ENCODE measurements at places on chromosomes 11 and 22.

DNA sequence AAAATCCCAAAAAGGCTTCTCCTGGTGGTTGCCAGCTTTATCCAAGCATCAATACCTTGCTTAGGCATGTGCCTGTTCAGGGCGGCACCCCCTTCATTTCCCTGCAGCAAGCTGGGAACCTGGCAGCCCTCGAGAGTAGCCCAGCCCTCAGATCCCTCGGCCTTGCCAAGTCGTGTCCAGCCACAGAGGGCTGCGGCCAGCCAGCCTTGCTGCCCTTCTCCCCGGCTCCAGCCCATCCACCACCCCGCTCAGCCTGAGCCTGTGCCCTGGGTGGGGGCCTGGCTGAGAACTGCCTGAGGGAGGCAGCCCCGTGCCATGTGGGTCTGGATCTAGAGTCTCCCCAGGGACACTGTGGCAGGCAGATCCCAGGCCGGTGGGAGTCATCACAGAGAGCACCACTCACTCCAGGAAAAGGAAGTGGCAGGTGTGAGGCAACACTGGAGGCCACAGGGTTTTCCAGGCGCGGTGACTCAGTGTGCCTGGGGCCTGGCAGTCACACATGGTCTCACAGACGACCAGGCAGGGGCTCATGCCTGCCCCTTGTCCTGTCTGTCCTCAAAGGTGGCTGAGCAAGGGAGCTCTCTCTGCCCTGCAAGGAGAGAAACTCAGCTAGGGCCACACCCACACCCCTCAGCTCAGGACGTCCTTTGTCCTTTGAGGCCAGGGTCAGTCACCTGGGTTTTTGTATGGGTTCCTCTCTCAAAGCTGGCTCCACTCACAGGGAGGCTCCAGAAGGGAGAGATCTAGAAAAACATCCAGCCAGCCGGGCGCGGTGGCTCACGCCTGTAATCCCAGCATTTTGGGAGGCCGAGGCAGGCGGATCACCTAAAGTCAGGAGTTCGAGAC, 12.2 kb upstream of the CDC42BPG start:
- no peak for DNase-seq

DNA sequence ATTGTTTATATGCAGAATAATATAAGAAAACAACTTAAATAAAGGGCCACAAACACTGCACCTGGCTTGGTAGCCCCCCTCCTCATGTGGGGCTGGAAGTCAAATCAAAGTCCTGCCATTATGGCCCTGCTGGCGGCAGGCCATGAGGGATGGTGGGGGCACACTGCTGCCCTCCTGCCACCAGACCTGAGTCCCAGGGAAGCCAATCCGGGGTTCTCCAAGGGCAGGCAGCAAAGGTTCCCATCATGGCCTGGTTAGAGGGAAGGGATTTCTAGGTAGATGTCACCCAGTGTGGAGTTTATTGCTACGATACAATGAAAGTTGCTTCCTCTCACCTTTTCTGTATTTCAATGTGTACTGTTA, 39.1 kb downstream of the C11orf58 start:
- no peak for DNase-seq

- no peak for DNase-seq
Measured at GRCh38 chr11:6298605-6299004, 21.7 kb downstream of the CAVIN3 start.

DNA sequence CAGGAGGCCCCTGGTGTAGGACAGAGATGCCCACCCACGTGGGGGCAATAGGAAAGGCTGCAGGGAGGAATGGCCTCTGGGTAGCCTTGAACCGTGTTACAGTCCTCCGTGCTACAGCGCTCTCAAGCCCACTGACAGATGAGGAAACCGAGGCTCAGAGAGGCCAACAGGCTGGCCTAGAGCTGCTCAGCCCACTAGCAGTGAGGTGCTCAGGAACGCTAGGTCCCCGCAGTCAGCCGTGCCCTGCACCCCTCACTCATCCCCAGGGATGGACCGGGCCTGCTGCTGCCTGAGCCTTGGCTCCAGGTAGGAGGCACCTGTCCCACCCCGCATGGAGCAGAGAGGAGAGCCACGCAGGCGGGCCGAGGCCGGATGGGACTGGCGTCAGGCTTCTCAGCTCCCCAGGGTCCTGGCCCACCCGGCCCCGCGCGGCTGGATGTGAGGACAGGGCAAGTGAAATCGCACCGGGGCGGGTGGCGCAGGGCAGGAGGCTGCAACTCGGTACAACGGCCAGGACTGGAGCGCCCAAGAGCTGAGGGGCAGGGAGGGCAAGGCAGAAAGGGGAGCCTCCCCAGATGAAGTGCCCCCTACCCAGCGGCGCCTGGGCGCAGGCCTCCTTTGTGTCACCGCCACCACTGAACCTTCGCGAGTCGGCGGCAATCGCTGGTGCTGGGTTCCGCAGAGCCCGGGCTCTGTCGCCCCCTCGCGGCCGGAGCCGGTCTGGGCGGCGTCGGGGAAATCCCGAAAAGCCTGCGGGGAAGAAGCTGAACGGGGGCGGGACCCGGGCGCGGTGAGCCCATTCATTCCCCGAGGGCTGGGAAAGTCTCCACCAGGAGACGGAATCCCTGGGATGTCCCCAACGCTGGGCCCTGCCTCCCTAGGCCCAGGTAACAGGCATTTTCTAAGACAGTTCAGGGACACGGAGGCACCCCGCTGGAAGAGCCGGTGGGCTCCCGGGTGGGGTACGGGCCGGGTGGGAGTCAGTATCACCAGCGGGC, 8.4 kb upstream of the SLC2A11 start:
- peak; percentile 87 for DNase-seq

- DNase-seq: no peak
Measured at GRCh38 chr11:134678744-134679143, 266.7 kb upstream of the B3GAT1 start.

- DNase-seq: no peak
Measured at GRCh38 chr11:58770166-58770565, 38.4 kb upstream of the GLYAT start.

DNA sequence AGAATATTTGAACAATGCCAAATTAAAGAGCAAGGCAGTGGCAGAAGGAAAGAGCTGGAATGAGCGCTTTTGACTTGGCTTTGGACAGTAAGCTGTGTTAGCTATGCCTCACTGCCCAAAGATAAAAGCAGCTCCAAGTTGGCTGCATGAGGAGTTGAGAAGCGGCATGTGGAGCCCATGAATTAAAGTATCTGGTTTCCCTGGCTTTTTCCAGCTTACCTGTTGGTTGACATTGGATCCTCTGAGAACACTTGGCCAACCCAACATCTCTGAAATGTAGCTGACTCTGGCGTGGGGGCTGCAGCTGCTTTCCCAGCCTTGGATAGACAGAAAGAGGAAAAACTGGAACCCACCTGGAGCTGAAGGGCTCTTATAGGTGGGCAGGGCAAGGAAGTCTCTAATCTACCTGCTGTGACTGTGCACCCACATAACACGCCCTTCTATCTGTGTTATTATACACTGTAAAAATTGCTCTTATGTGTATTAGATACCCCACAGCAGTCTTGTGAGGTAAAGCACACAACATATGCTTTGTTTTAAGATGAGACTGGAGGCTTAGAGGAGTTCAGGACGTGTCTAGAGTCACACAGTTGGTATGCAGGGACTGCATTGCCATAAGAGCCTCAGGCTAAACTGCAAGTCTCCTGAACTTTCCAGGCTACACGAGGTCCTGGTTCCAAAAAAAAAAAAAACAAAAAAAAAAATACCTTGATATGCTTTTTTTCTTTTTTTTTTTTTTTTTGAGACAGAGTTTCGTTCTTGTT, 5.8 kb downstream of the UBASH3B start:
- DNase-seq: no peak

DNA sequence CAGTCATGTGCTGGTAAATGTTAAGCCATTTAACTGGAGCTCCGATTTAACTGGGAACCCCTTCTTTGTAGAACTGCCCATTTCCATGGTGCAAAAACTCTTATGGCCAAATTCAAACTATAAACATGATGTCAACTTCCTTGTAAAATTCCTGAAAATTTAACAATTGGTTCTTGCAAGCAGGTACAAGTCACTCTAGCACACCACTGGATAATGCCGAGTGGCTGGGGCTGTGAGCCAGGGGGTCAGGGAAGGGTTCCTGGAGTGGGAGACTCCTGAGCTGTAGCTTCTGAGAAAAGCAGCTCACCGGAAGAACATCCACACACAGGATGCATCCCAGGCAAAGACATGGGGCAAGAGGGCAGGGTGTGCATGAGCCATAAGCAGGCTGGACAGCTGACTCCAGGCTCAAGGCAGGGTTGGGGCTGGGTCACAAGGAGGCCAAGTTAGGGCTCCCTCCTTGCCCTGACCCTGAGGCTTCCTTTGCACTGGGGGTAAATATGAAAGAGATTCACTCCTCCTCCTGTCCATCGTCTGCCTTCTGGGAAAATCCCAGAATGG, 18.2 kb downstream of the P2RY2 start:
- no peak for DNase-seq

DNA sequence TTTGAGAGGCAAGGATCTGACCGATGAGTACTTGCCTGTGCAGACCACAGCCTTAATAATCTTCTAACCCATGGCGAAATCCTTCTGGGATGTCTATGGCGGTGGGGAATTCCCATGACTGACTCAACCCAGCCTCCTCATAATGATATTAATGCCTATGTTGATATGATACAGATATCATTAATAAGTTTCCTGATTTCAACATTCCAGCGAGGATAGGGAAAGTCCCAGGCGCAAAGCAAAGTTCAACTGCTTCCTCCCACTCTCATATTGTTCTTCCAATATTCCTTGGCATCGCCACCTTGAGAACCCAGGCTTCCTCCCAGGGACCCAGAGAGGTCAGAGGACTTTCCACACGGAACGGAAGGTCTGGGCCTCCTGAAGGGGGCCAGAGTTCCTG, 110.3 kb upstream of the TMEM45B start:
- no peak for DNase-seq

DNA sequence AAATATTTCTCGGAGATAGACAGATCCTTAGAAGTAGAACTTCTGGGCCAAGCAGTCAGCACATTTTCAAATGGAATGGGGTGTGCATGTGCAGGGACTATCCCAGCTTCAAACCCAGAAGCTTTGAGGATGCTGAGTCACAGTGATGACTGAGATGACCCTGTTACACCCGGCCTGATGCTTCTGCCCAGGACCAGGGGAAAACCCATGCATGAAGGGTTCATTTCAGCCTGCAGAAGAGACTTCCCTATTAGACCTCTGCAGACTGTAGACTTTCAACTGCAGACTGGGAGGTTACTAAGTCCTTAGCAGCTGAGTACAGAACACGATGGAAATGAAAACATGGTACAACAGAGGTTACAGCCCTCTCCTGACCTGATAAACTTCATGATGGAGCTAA, 3.6 kb upstream of the OR2AT4 start:
- no peak for DNase-seq

GRCh38 chr22:27790376-27791158, 11.0 kb downstream of the MN1 start:
- DNase-seq: no peak

GRCh38 chr11:60872124-60872960, 5.0 kb downstream of the ZP1 start:
- DNase-seq: no peak

DNA sequence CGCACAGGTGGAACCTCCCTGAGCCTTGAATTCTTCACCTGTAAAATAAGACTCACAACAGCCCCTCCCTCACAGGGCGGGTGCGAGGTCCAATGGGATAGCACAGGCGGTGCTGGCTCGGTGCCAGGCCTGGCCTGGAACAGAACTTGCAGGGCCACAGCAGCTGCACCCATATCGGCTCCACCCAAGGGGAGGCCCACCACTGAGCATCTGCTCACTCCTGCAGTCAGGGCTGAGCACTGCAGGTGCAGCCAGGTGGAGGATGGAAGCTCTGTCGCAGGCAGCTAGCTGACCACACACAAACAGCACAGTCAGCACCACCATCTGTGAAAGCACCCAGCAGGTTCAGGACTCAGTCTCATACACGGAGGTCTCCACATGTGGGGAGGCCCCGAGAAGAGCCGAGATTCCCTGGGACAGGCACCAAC, 19.6 kb downstream of the VPS37C start:
- DNase-seq: no peak

GRCh38 chr11:62477927-62478326, 59.1 kb downstream of the SCGB1A1 start:
- DNase-seq: no peak

- DNase-seq: no peak
Measured at GRCh38 chr22:29031227-29032011, 30.2 kb downstream of the C22orf31 start.

GRCh38 chr11:102666331-102666957, 39.1 kb downstream of the MMP27 start:
- peak; percentile 20 for DNase-seq

DNA sequence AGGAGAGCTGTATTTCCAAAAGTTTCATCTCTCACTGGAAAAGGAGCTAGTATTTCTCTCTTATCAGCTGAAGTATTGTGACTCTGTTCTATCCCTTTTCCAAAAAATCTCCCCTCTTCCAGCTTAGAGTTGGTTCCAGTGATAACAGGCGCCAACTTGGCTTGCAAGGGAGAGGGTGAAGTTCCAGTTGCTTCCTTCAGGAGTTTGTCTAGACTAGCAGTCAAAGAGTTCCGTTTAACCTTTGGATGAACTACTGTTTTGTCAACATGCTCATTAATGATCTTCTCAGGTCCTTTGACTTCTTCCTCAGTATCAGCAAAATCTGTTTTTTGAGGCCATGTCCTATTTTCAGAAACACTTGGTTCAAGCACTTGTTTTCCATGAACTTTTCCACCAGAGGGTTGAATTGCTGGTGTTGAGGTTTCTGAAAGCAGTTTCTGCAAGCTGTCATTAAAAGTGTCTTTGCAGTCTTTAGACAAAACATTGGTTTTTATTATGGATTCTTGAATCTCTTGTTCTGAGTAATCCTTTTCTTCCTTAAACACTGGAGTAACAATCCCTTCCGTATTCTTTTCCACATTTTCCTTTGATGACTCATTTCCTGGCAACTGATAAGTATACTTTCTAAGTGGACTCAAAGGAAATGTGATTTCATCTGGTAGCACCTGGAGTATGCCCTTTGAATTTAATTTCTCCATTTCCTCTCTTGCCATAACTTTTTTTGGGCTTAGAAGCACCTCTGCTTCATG, 39.7 kb upstream of the CCDC89 start:
- no peak for DNase-seq

GRCh38 chr11:65576867-65577755, 1.3 kb downstream of the EHBP1L1 start:
- DNase-seq: peak; percentile 85

GRCh38 chr11:35009944-35010342, 93.5 kb downstream of the PDHX start:
- DNase-seq: no peak

DNA sequence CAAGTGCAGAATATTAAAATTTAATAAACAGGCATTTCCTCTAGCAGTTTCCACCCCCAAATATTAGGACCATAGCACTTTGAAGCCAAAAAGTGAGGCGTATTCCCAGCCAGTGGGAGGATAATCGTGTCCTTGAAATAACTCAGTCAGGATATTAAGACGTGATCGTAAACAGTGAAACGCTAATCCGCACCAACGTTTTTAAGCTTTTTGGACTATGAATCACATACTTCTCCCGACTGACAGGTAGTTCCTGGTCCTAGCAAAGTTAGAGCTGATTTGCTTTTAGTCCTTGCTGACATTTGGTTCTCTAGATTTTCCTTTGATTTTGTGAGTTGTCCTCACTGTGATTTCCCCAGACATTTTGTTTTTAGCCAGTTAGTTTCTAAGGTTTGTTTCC, 197.1 kb upstream of the ARHGAP20 start:
- DNase-seq: no peak

- DNase-seq: no peak
Measured at GRCh38 chr11:12174477-12175143, 64.2 kb downstream of the MICAL2 start.

GRCh38 chr22:19828035-19828401, 26.7 kb downstream of the GNB1L start:
- no peak for DNase-seq

- DNase-seq: no peak
Measured at GRCh38 chr22:49251371-49251770, 576.3 kb downstream of the BRD1 start.

All from naive B cell (primary cell).